Activated T-cell treated with anti-CD3 and anti-CD28 coated beads, Interleukin-2, amount 50 U/mL, for 4 hours (primary cell): ENCODE measurements at places on chromosomes 11 and 22. TPM values are rescaled to one million over a fixed set of nuclear protein-coding genes. Genes with fewer than 3 reads are reported as not detected.
A peak's percentile ranks its signal among the peaks of the same experiment; 100 is the strongest.

DNA sequence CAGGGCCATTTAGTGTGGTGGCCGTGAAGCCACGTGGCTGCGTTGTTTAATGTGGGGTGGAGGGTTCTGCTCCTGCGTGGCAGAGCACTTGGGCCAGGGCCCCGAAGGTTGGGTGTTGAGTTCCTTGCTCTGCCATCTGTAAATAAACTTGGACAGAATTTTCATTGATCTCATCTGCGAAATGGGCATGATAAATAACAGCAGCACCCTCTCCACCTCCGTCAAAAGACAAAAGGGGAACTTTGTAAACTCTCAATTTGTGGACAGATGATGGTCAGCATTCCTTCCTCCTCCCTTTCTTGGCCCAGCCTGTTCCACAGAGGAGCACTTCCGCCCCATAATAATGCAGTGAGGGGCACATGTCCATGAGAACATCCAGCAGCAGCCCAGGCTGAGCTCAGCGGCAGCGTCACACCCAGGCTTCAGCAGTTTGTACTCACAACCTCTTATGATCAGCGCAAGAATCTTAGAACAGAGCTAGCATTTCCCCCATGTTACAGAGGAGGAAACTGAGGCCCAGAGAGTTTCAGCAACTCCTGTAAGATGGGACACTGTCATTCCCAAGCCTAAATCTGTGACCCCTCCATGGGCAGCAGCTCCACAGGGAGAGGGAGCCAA lies 874.5 kb downstream of the BRD1 start:
- DNase-seq: no peak

DNA sequence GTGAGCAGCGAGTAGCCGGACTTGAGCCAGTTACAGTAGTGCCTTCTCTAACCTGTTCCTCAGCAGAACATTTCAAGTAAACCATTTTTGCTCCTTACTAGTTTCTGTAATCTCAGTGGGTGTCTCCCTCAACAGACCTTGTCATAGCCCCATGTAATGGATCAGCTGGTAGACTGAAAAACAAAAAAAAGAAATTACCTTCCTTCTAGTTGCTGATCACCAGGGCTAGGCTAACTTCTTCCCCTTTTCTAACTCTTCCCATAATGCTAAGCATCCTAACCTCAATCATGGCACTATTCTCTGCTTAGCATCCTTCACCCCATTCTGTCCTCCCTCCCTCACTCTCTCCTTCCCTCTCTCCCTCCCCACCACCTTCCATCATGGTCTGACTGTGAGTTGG lies 35.8 kb upstream of the CBX6 start:
- no peak for DNase-seq

- no peak for DNase-seq
These were observed 427.9 kb upstream of the CCDC179 start for GRCh38 chr11:23288003-23288783.

GSTT2B gene
- total RNA-seq: not detected

GRCh38 chr22:11613898-11614755 lies 3913.9 kb upstream of the OR11H1 start:
- DNase-seq: no peak

DNA sequence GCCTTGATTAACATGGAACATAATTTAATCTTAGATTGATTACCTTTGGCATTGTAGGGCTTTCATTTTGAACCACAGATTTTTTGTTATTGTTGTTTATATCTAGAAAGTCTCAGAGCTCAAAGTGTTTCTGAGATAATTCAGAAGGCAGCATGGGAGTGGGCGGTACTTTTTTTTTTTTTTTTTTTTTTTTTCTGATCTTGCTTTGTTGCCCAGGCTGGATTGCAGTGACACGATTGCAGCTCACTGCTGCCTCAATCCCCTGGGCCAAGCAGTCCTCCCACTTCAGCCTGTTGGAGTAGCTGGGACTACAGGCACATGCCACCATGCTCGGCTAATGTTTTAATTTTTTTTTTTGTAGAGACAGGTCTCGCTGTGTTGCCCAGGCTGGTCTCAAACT lies 21.5 kb downstream of the CAT start:
- no peak for DNase-seq

GRCh38 chr11:71130106-71130505 lies 122.3 kb downstream of the SHANK2 start:
- no peak for DNase-seq

DNA sequence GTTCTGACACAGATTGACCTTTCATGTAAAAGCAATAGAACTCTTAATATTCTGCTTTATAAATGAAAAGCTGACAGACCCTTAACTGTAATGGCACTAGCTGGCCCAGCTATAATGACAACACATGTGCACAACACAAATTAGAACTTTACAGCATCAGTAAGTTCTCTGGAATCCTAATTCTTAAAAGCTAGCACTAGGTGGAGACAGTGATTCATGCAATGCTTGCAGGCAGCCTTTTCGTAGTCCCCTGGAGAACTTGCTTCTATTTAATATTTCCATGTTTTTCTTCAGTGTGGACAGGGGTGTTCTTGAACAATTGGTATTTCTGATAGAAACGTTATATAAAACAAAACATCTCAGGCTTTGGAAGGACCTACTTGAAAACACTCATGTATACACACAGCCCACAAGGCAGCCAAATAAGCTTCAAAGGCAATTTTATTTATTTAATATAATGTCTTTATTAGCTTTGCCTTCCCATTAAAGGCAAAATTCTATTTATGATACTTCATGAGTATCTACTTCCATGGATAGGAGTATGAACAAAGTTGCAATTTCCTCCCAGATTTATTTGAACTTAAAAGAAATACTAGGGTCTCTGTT lies 374.3 kb upstream of the MPPED2 start:
- DNase-seq: no peak

TMEM191B gene
- total RNA-seq: 0.22 TPM

DNA sequence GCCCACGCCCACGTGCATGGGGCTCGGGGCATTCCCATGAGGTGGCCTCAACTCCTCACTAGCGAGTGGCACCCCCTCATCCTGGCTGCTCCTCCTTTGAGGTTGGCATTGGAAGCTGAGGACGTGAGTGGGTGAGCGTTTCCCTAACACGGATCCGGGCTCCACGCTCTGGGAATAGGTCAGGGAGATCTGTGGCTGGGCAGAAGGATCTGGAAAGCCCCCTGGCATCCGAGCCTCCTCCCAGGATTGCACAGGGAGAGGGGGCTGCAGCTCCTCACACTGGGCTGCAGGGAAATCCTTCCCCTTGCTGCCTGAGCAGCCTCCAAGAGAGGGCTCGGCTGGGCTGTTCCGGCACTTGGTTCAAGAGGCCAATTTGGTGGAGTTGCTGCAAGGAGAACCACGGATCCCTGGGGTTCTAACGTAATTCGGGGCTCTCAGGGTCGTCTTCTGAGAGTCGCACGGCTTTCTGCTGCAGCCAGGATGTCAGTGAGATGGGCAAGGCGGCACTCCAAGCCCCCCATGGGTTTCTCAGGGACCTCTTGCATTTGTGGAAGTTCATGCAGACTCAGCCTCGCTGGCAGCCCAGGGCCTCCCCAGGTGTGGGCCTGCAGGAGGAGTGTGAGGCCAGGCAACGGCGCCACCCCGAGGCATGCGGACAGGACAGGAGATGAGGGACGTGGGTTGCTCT lies 1119.0 kb downstream of the BRD1 start:
- DNase-seq: no peak

- no peak for DNase-seq
These were observed 138.8 kb downstream of the ARHGAP20 start for GRCh38 chr11:110573411-110573810.

GRCh38 chr11:69304258-69304657 lies 10.3 kb downstream of the MYEOV start:
- DNase-seq: no peak

DNA sequence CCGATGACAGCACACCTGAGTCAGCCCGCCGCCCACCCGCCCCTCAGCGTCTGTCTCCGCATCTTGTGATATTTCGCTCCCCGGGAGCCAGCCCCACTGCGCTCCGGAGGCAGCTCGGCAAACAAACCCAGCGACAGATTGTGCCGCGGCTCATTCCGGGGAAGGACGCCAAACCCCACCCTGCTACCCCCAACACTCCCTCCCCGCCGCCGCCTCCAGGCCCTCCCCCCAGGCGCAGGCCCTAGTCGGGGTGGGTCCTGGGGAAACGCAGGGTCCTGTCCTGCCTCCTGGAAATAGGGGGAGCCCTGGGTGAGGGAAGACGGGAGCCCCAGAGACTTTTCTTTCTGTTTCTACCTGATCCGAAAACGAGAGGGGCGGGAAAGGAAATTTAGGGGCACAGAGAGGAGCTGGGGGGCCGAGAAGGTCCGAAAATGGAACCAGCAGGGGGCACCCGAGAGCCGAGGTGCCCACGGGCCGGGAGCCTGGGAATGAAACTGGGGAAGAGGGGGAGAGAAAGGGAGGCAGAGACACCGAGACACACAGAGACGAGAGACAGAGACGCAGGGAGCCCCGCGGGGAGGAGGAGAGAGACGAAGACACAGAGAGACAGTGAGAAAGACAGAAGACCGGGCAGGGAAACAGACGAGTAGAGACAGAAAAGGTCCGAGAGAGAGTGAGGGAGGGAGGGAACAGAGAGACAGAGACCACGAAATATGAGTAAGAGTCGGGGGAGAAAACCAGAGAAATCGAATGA lies 1.7 kb upstream of the RTN4RL2 start:
- peak; percentile 73 for DNase-seq

DNA sequence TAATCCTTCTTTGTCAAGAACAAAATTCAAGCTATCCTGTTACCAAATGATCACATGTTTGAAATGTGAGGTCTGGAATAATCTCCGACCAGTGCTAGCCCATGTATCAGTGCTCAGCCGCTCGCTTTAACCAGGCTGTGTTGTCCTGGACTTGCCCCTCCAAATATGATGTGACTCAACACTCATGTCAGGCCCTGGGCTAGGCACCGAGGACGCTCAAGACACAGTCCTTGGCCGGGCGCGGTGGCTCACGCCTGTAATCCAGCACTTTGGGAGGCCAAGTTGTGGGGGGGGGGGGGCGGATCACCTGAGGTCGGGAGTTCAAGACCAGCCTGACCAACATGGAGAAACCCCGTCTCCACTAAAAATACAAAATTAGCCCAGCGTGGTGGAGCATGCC lies 54.1 kb upstream of the WNT7B start:
- DNase-seq: no peak

- DNase-seq: no peak
These were observed 26.3 kb downstream of the APOL1 start for GRCh38 chr22:36279219-36279666.

DNA sequence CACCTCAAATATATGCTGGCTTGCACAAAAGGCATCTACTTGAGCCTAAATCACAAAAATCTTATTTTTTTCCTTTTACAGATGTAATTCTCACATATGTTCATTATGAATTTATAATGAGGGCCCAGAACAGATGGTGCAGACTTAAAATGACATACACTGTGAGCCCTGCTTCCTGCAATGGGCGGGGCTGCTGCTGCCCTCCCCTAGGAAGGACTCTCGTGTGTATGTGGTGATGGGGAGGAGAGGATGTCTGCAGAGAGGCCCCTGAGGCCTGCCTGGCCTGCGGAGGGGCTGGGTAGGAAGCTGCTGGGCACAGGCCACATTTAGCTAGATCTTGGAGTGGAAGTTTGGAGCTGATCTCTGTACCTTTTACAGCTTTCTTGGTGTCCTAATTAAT lies 233.4 kb upstream of the KIRREL3 start:
- DNase-seq: no peak

DNA sequence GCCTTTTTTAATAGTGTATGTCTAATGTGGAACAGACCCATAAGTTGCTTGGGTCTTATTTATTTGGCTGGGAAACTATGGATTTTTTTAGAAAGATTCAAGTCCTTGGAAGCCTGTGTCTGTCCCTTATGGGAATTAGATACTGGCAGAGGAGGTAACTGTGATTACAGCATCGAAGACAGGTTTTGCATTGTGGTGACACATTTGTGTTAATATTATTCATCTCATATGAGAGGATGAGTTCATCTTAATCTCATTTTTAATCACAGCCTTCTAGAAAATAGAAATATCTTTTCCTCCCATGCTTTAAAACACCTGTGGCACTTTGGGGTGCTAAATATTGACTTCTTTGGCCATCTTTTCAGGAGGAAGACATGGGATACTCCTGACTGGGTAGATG lies 9.2 kb downstream of the TAB1 start:
- DNase-seq: no peak
